CD8-positive, alpha-beta T cell (primary cell): ENCODE measurements at places on chromosomes 2 and 18. TPM values are rescaled to one million over a fixed set of nuclear protein-coding genes. Genes with fewer than 3 reads are reported as not detected.

SMC6 gene
- total RNA-seq = 5.0 TPM

KANSL1L gene
- 4.7 TPM for total RNA-seq

ARHGEF33 gene
- not detected for total RNA-seq

SYT4 gene
- total RNA-seq = not detected

- no peak for DNase-seq
Observed at GRCh38 chr2:224969633-224970260, 72.5 kb downstream of the DOCK10 start.

DNA sequence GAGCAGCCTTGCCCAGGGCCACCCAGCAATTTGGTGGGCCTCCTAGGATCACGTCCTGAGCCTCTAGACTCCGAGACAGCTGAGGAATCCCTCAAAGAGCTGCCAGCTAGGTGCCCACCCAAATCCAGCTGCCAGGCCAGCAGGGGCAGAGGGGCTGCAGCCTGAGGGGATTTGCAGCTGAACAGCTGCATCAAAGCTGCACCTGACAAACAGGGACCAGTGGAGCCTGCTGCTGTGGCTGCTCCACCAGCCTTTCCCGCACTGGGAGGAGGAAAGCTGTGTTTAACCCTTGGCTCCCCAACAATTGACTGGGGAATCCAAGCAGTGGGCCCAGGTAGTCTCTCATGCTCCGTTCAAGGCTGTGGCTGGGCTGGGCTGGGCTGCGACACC lies 8.2 kb downstream of the ADRA2B start:
- DNase-seq = no peak

DNA sequence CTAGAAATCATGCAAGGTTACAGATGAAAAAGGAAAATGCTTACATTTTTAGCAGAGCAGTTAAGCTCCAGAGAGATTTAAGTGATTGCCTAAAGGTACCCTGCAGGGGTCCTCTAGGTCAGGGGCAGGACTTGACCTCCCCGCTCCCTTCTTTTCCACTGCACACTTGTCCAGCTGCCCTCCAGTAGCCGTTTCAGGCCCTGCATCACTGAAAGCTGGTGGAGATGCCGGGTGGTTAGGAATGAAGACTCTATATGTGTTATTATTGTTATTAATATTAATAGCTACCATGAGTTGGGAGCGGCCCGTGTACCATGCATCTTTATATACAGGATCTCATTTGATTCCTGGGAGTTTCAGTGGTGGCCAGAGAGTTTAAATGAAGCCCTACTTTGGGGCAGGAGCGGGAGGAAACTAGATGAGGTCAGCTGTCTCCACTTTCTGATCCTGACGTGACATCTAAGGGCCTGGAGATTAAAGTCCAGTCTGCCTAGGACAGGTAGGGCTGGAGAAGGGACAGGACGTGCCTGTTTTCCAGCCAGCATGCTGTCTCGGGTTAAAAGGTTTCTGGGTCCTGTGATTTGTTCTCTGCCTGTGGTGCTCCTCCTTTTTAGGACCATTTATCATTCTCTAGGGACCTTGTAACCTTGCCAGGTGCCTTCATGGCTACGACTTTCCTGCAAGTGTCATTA lies 2.1 kb downstream of the TMEM37 start:
- DNase-seq = no peak

DNA sequence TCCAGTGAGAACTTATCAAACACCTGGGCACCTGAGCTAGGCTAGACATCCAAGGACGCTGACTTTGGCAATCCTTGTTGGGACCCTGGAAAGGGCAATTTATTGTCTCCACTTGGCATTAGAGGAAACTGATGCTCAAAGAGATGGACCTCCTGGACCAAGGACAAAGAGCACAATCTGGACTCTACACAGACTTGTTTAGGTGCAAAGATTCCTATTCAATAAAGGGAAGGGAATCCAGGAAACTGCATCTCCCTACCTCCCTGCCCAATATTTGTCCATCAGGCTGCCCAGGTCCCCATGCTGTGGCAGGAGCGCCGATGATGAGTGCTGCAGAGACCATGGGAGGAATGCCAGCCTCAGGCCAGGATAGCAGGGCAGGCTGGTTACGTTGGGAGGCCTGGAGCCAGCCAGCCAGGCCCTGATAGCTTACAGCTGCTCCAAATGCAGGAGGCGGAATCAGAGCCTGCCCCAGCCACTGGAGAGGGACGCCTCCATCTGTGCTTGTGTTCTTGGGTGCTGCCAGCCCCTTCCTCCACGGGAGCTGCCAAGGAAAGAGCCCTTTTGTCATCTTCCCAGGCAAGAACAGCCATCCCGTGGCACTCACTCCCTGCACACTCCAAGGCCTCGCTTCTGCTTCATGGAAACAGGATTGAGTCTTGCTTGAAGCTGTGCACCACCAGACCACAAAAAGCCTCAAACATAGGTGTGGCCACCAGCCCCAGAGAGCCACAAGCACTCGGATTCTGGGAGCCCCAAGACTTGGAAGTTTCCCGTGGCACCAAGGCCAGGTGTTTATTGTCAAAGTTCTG lies 60.0 kb downstream of the HS1BP3 start:
- DNase-seq = no peak

GRCh38 chr18:26503382-26503781 lies 45.0 kb downstream of the KCTD1 start:
- no peak for DNase-seq

GRCh38 chr2:241649404-241649803 lies 11.9 kb downstream of the ATG4B start:
- DNase-seq = no peak

GRCh38 chr2:167424221-167424620 lies 535.9 kb downstream of the XIRP2 start:
- no peak for DNase-seq

GRCh38 chr2:96839293-96839874 lies 4.4 kb downstream of the ANKRD23 start:
- DNase-seq = peak; percentile 84
